GM18507 (cell line): ENCODE measurements at places on chromosomes 1 and 21.

GRCh38 chr1:244664353-244664752 is 11.4 kb downstream of the DESI2 start:
- DNase-seq: no peak

DNA sequence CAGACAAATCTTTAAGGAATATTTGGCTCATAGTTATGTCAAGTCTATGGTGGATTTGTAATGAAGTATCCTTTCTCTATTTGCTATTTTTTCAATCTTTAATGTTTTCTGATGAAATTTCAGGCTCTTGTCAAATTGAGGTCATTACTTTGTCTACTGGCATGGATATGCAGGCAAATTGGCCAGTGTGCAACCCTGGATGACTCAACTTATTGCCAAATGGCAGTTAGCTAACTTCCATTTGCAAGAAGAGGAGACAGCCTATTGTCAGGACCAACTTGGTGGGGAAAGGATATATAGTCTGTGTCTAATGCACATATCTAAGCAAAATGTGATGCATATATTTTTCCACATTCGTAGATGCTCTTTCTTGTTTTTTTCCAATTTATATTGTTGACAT is 530.5 kb downstream of the PTBP2 start:
- no peak for DNase-seq

DNA sequence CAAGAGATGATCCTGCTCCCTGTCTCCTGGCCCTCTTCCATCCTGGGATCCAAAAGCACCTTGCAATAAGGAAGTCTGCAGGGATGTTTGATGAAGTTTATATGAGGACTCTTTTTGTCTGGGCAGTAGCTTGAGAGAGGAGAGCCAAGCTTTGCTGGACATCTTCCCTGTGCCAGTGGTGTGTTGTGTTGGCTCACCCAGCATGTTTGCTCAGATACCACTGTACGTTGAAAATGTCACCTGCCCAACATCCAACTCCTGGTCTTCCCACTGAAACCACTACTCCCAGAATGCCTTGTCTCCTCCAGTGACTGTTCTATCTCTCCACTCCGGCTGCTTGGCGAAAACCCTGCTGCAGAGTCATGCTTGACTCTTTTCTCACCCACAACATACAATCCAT is 12.8 kb downstream of the CDK18 start:
- DNase-seq: no peak

DNA sequence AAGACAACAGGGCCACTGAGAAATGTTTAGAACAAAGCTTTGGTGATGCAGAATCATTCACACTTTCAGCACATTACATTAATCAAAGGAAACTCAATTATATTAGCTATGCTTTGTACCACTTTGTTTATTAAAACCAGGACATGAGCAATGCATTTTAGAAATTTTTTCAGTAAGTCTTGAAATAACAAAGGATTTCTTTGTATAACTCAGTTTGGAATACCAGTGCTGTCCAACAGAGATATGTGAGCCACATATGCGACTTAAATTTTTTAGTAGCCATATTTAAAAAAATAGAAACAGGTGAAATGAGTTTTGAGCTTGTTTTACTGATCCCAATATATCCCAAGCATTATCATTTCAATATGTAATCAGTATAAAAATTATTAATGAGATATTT is 18.8 kb upstream of the F3 start:
- DNase-seq: no peak

DNA sequence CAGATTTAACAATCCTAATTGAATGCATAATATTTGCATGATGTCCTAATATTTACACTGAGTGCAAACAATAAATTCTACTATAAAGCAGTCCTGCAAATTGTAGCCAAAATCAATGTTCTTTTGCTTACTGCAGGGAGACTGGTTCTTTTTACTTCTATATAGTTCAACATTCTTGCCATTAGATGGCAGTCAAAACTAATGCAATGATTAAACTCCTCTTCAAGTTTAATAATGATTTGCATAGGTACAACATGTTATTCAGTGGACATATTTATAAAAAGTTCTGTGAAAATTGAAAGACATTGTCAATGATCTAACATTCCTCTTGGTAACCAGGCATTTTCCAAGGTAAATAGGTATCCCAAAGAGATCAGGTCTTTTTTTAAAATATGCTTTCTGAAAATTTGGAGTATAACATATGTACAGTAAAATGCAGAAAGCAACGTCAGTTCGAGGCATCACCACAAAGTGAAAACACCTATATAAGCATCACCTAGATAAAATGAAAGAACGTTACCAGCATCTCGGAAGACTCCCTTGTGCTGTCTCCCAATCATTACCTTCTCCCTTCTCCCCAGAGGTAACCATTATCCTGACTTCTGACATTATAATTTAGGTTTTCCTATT is 9.8 kb upstream of the FNBP1L start:
- DNase-seq: no peak

- DNase-seq: no peak
Observed at GRCh38 chr1:27127419-27127818, 27.5 kb downstream of the SLC9A1 start.

- DNase-seq: no peak
Observed at GRCh38 chr1:84715342-84716019, 25.2 kb upstream of the SSX2IP start.

GRCh38 chr1:205452364-205452763 is 3.5 kb downstream of the BLACAT1 start:
- DNase-seq: no peak

DNA sequence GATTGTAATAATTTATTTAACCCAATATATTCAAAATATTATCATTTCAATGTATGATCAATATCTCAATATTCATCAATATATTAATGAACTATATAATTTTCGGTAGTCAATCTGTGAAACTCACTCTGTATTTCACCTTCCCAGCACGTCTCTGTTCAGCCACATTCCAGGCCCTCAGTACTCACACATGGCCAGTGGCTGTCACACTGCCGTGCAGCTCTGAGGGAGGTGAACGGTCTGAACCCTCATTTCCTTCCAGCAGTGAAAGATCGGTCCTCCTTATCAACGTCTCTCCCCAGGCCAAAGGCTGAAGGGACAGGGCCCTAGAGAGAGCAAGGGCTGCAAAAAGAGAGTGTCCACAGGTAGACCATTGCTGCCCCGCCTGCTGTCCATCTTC is 39.5 kb upstream of the ZNF124 start:
- no peak for DNase-seq

DNA sequence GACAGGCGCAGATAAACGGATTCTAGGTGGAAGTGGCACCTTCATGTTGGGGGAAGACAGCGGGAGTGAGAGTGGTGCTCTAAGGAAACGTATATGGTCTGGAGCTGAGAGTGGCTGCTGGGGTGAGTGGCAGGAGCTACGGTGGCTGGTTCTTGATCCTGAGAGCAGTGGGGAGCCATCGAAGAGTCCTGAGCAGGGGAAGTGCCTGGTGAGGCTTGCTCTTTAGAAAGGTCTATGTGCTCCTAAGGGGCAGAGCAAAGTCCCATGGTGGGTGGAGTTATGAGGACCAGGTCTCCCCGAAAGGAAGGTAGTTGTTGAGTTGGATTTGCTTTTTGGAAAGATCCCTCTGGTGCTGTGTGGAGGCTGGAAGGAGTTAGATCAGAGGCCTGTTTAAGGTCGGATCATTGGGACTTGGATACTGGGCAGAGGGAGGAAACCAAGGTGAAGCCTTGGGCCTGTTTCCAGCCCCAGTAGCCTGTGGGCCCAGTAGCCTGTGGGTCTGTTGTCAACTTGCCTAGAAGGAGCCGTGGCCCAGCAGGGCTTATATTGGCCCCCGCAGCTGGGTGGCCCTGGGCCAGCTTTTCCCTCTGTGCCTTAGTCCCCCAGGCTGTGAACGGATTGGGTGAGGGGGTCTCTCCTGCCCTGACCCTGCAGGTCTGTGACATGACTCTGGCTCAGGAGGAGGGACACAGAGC is 33.0 kb downstream of the ACOT11 start:
- DNase-seq: no peak

GRCh38 chr1:69312055-69312732 is 255.5 kb upstream of the LRRC7 start:
- no peak for DNase-seq

DNA sequence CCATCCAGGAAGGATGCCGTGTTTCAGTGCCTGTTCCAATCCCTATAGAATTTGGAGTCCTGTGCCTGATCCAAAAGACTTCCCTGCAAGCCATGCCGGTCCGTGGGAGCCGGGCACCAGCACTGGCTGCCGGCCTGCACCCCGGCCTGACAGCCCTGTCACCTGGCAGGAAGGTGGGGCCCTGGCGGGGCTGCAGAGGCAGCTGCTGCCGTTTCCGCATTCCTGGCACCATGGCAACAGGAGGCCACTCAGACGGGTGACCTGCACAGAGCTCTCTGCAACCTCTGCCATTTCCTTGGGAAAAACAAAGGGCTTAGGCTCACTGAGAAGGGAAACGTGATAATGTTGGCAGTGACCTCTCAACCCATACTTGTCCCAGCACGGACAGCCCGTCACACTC is 63.2 kb upstream of the TMEM51 start:
- DNase-seq: no peak

GRCh38 chr1:21773585-21773984 is 9.4 kb downstream of the USP48 start:
- no peak for DNase-seq

GRCh38 chr21:17436626-17437111 is 76.2 kb upstream of the CXADR start:
- DNase-seq: no peak

DNA sequence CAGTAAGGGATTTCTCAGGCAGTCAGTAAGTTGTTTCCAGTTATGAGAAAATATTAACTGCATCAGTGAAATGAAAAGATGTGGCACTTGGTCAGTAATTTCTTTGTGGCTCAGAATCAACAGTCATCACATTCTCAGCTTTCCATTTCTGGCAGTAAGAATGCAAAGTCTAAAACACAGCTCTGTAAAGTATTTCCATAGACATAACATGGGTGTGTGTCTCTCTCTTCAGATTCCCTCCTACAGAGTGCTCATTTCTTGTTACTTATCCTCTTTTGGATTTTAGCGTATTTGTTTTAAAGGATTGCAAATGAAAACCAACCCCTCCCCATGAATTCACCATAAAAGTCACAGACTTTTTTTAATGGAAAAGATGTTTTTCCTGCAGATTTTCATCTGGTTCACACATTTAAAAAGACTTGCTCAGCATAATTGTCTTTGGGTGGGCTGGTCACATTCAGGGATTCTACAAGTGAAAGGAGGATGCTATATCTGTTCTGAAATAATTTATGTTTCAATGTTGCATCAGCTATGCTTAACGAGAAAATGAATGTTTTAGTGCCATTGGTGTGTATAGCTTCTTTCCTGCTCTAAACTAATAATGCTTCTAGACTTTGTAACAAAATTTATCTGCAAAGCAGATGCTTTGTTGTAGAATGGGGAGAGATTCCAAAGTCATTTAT is 34.6 kb upstream of the CD55 start:
- DNase-seq: no peak

GRCh38 chr1:248890549-248891498 is 15.2 kb upstream of the PGBD2 start:
- DNase-seq: no peak

DNA sequence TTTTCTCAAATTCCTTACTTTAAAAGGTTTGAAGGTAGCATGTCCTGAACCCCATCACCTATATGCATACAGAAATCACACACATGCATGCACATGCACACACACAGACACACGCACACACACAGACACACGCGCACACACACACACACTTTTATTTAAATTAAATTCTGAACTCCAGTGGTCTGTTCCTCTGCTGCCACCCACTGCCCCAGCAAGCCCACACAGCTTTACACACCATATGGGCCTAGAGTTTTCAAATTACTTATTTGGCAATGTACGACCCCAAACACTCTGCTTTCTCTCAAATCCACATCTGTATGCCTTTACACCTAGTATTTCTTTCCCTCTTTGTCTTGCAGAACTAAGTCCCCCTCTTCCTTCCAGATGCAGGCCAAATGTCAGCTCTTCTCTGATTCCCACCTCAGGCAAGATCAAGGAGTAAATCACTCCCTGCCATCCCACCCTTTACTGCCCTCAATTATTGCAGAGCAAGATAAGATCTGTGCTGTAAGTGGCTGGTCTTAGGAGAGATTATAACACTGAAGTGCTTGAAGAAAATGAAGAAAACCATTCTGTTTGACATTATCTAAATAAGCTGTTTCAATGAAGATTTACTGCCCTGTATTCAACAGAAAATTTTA is 429.9 kb upstream of the CXADR start:
- DNase-seq: no peak

GRCh38 chr1:212601524-212601923 is 7.0 kb upstream of the ATF3 start:
- no peak for DNase-seq

DNA sequence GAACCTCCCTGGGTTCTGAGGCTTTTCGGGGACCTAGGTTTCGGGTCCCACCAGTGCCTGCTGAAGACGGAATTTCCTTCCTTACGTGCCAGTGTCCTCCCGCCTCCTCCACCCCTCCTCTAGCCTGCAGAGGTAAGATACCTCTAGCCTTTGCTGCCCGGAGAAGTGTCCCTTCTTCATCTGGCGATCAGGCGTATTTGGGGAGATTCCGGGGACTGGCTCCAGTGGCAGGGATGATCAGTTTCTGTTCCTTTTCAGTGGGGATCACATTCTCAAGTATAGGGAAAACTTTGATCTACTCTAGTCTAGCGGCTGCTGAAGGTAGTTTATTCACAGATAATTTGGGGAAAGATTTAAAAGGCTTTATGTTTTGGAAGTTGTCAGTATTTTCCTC is 674 bp downstream of the CEP350 start:
- DNase-seq: no peak

- DNase-seq: no peak
Observed at GRCh38 chr1:26583646-26584485, 54.3 kb downstream of the RPS6KA1 start.

GRCh38 chr1:226066415-226067078 is 4.0 kb downstream of the H3-3A start:
- DNase-seq: no peak

DNA sequence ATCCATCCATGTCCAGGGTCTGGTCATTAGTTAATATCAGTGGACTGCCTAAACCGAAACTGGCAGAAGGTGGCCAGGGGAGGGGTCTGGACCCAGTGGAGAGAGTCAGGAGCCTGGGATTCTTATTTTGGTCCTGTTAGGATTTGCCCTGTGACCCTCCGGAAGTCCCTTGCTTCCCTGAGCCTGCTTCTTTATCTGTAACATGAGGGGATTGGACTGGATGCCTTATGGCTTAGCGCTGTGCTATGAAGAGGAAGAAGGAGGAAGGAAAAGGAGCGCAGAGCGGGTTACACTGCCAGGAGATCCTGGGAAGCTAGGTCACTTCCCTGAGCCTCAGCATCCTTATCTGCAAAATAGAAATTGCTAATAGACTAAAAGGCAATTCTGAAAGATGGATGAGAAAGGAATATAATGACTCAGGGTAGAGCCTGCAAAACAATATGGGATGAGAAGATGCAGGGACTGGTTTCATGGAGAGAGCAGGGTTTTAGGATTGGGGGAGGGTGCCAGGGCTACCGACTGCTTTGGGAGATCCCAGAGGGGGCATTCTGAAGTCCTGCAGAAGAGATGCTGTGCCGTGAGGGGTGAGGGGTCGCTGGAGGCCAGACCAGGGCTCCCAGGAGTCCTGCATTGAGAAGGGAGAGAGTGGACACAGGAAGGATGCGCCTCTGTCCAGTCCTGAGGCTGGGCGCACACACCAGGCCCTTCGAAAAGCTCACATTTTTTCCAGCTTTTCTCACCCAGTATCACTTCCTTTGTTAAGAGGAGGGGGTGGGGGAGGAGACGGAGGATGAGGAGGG is 460 bp upstream of the ADORA1 start:
- DNase-seq: no peak
